NCI-H82 (cell line): ENCODE measurements at places on chromosomes 16 and 17.

- DNase-seq, result peak; percentile 32
Observed at GRCh38 chr16:53282975-53283946, 151.0 kb upstream of the RBL2 start.

DNA sequence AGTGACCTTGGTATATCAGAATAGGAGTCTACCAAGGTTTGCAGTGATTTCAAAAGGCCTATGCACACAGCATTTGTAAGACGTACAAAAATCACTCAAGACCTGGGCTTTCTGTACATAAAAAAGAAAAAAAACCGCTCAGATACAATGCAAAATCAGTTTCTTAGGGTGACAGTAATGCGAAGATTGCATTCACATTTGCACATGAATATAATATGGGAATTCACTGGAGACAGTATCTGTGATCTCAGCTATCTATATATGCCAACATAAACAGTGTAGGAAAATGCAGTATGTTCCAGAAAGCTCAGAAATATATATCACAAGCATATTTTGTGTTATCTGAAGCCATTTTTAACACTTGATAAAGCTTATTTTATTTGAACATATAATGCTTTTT lies 176.4 kb upstream of the MYOCD start:
- DNase-seq, result no peak

- DNase-seq, result no peak
Observed at GRCh38 chr16:33059206-33059605, 134.8 kb upstream of the TP53TG3C start.

DNA sequence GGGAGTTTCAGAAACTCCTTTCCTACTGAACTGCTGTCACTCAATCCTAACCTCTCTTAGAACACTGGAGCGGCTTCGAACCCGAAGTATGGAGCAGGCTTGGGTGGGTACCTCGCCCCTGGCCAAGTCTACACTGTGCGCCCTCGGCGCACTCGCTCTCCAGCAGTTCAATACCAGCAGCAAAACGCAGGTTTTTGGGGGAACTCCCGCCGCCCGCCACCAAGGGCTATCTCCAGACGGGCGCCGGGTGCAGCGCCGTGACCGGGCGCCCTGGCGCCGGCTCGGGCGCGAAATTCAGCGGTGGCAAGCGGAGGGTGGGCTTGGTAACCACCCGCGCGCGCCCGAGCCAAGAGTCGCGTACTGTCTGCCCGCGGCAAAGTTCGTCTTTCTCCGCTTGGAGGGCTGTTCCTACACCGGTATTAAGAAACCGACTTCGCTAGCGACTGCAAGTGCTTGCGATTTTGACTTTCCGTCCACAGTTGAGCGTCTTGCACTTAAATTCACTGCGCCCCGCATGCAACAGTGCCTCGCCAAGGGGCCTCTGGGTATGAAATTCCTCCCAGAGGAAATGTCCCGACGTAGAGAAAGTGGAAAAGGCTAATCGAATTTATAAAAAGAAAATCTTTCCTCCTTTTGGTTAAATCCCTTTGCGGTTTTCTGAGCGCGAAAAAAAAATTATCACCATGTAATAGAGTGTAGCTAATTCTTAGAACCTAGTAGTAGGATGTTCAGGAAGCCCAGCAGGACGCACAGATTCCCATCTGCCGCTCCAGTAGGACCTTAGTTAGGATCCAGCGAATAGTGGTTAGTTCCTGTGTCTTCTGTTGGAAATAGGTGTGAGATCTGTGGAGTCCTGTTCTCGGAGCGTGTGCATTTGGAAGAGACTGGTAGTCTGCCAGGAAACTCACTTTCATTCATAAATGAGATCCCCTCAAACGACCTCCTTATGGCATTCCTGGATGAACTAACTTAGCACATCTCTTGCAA lies 5.0 kb upstream of the SALL1 start:
- DNase-seq, result no peak

- DNase-seq, result peak; percentile 86
Observed at GRCh38 chr17:42681976-42682721, at the start of gene CNTNAP1. Gene CNTNAP1 (plus strand): TSS chr17:42682531. CDS start chr17:42682830, 299 bp downstream.

GRCh38 chr16:31201582-31202413 lies 762 bp downstream of the PYCARD start:
- DNase-seq, result peak; percentile 14

DNA sequence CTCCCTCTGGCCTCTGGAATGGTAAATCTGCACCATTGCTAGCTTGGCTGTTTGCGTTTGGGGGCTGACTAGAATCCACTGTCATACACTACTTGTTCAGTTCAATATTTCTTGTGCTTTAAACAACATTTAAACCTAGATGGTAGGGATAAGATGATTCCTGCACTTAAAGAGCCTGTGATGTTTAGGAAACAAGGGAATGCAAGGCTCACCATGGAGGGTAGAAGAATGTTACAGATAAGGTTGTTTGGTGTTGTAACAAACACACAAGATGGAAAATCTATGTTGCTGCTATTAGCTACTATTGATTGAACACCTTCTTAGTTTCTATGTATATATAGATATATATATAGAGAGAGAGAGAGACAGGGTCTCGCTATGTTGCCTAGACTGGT lies 31.4 kb downstream of the YPEL2 start:
- DNase-seq, result no peak

- no peak for DNase-seq
Observed at GRCh38 chr17:40454613-40454995, 11.4 kb downstream of the IGFBP4 start.

GRCh38 chr17:6648181-6648580 lies 3.2 kb downstream of the MED31 start:
- peak; percentile 44 for DNase-seq

- DNase-seq, result no peak
Observed at GRCh38 chr17:69067274-69068047, 6.7 kb upstream of the ABCA9 start.

DNA sequence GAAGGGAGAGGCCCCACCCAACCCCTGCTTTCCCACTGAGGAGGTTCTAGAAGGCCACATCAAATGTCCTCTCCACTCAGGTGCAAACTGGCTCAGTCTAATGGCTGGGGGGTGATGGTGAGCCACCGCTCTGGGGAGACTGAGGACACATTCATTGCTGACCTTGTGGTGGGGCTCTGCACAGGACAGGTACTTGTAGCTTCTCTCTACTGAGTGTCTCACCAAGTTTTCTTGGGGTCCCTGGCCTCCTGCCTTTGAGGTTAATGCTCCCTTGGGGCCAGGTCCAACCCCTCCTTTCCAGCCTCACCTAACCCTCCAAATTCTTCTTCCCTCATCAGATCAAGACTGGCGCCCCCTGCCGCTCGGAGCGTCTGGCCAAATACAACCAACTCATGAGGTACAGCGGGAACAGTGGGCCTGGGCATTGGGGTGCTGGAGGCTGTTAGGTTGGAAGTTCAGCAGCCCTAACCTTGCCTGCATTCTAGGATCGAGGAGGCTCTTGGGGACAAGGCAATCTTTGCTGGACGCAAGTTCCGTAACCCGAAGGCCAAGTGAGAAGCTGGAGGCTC lies 5.7 kb downstream of the ENO3 start:
- DNase-seq, result peak; percentile 27

- DNase-seq, result no peak
Observed at GRCh38 chr16:46882304-46882939, 1.7 kb upstream of the GPT2 start.

GRCh38 chr17:40828454-40829044 lies 6.1 kb upstream of the KRT10 start:
- DNase-seq, result no peak
